ENCODE measurements at places on chromosomes 5 and 9. TPM values are rescaled to one million over a fixed set of nuclear protein-coding genes. Genes with fewer than 3 reads are reported as not detected.

The LCN1 gene
- total RNA-seq = not detected

The RBM18 gene
- 12.6 TPM for total RNA-seq

The GMCL2 gene
- not detected for total RNA-seq

The SLC24A2 gene
- total RNA-seq = not detected

The PCDHB9 gene
- not detected for total RNA-seq

The SPATA31E1 gene
- under 0.01 TPM for total RNA-seq

The SREK1IP1 gene
- total RNA-seq = 9.5 TPM

The CCL21 gene
- not detected for total RNA-seq

The GRIN3A gene
- not detected for total RNA-seq

The PCDHGC4 gene
- total RNA-seq = 2.5 TPM

The PCDHB5 gene
- total RNA-seq = 0.36 TPM

The CDH9 gene
- total RNA-seq = not detected

The PDGFRB gene
- total RNA-seq = 0.34 TPM

The C7 gene
- not detected for total RNA-seq
